ENCODE measurements at places on chromosomes 7 and 10. TPM values are rescaled to one million over a fixed set of nuclear protein-coding genes. Genes with fewer than 3 reads are reported as not detected.

The RASSF4 gene
- 1.8 TPM for total RNA-seq

The TRIM56 gene
- 8.8 TPM for total RNA-seq

The KLF14 gene
- 0.05 TPM for total RNA-seq

The ALOX5 gene
- 0.38 TPM for total RNA-seq

The AOAH gene
- not detected for total RNA-seq

The CALN1 gene
- not detected for total RNA-seq

The HIPK2 gene
- 23.3 TPM for total RNA-seq

Data from A549 treated with RU486 at 1 μM for 4 hours (cell line).